ENCODE measurements at places on chromosomes 1 and 21.

GRCh38 chr1:21246905-21247642 is 43.2 kb downstream of the ECE1 start:
- DNase-seq = no peak

DNA sequence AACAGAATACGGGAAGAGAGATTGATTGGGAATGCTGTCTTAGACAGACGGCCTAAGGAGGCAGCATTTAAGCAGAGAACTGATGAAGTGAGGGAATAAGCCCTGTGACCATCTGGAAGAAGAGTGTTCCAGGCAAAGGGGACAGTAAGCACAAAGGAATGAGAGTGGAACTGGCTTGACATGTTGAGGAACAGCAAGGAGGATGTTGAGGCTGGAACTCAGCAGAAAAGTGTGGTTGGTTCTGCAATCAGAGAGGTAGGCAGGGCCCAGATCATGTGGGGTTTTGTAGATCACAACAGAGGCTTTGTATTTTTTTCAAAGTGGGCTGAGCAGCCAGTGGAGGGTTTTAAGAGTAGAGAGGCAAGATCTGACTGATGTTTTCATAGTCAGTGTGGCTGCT is 157.4 kb downstream of the DNM3 start:
- DNase-seq = no peak

DNA sequence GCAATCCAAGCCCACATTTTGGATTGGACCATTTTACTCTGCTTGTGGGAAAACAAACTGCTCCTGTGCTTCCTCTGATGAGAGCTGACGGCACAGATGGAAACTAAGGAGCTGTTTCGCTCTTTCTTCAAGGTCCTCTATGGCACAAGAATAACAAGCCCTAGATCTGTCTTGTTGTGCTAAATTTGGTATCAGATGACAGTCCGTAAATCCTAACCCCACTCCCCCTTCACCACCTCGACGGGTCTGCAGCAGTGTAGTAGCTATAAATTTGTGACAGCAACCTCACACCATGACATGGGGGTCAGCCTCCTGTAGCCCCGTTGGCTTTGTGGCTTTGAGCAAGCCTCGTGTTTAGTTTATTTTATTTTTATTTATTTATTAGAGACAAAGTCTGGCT is 85.9 kb downstream of the ADSS2 start:
- DNase-seq = no peak

DNA sequence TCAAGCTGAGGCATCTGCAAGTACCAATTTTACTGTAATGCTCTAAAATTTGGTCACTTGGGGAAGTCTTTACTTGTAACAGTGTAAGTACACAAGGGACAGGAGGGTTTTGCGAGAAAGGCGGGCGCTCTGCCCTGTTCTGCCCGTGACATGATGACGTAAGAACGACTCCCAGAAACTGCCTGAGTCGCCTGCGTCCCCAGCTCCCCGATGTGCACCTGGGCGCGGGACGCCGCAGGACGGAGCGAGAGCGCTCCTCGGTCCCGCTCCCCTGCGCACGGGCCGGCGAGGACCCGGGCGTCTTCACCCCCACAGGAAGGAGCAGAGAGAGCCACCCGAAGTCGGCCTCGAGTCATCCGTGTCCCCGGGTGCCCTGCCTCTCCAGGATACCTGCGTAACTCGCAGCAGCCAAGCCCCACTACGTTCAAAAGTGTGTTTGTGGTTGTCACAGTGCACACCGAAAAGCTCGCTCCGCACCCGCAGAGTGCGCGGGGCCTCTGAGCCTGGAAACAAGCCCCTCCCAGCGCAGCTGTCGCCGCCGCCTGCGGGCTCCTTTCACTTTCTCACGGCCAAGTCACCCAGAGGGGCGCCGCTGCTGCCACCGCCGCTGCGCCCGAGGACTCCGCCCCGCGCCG is 3.3 kb upstream of the ZBTB18 start:
- no peak for DNase-seq

DNA sequence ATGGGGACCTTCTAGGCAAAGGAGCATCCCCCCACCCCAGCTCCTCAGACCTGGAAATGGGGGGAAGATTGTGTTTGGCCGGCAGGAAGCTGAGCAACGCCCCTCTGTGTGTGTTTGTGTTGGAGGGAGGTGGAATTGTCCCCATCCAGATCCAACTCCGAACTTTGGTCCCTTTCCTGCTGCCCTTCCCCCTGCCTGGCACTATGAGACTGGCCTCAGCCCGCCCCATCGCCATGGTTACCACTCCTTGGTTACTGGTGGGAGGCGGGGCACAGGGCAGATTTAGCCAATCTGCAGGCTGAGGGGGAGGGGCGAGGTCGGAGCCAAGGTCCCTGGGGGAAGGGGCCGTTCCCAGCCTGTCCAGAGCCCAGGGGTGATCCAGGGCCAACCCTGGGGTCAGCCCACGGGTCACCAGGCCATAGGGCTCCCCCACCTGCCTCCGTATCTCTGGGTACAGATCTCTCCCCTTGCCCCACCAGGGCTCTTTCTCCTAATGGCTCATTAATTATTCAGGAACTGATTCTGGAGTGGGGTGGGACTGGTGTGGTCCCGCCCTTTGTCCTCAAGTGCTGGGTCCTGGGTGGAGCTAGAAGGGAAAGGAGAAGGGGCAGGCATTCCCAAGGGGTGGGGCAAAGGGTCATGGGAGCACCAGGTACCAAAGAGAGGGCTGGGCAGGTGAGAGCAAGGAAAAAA is 15.2 kb downstream of the PTPRF start:
- DNase-seq = no peak

DNA sequence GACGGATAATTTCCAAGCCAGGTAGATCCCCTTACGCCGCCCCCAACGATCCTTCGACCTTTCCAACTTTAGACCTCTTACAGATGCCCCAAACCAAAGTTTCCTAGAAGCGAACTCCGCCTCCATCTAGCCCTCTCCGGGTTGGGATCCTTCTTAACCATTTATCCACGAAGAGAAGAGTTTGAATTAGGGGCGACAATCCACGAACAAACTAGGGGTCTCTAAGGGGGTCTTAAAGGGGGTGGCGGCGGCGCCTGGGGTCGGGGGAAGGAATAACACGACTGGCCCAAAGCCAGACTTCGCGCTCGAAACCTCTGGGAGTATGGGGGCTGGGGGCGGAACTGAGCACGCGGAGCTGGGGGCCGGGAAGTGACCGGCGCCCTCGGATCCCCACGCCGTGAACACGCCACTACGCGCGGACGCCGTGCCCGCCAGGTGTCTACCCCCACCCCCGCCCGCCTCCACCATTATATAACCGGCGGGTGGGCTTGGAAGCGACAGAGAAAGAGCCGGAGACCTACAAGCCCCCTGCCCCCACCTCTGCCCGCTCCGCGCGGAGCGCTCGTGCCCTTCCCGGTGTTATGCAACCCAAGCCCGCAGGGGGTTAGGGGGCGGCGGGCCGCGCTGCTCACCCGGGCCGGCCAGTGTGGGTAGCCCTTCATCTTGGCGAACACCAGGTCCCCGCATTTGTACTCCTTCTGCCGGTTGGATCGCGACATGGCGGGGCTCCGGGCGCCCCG is 594 bp downstream of the HDGF start:
- DNase-seq = peak; percentile 88

DNA sequence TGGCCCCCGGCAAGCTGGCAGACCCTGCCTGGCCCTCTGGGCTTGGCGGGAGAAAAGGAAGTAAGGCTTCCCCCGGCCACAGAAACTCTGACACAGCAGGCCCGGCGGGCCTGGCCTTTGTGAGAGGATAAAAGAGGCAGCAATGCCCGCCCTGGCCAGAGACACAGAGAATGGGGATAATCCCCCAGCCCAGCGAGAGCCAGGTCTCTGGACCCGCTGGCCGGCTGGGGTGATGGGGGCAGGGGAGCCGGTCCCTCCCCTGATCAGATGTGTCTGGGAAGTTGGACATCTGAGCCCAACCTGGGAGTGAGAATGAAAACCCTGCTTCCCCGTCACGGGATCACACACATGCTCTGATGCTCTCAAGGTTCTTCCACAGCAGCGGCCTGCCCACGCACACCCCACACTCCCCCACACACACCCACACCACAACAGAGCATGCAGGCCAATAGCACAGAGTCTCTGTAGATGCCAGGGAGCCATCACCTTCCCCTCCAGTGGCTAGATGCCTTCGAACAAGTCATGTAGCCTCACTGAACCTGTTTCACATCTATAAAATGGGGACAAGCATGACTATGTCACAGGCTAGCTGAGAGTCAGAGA is 4.2 kb downstream of the RSPO1 start:
- no peak for DNase-seq

- no peak for DNase-seq
These were observed 43.5 kb downstream of the ALPL start for GRCh38 chr1:21552715-21553114.

DNA sequence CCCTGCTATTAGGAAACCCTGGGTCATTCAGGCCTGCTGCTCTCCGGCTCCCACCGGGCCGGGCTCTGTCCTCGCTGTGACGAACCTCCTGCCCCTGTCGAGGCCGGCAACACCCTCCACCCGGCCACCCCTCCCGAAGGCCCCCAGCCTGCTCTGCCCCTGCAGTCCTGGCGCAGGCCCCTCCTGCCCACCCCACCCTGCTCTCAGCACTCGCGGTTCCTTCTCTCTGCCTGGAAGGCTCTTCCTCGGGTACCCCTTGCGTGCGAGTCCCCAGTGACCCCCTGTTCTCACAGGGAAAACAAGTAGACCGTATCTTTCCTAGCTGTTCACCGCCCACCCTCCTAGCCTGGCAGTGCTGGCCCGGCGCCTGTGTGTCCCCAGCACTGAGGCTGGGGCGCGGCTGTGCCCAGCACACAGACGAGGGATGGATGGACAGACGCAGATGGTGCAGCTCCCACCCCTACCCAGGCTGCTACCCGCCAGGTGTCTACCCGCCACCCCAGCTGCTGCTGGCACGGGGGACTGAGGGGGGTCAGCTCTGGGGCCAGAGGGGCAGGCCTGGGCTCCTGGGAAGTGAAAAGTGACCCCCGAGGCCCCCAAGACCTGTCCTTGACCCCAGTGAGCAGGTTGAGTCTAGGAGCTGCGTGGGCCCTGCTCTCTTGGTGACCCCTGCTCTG is 3.1 kb upstream of the VWA1 start:
- DNase-seq = peak; percentile 88
